ENCODE measurements at places on chromosomes 16 and 17.

GRCh38 chr16:48681520-48681919, 71.5 kb upstream of the N4BP1 start:
- no peak for DNase-seq

- DNase-seq, result no peak
Observed at GRCh38 chr16:15790458-15790857, 66.4 kb downstream of the MYH11 start.

GRCh38 chr16:3732171-3732570, 14.8 kb upstream of the TRAP1 start:
- no peak for DNase-seq

DNA sequence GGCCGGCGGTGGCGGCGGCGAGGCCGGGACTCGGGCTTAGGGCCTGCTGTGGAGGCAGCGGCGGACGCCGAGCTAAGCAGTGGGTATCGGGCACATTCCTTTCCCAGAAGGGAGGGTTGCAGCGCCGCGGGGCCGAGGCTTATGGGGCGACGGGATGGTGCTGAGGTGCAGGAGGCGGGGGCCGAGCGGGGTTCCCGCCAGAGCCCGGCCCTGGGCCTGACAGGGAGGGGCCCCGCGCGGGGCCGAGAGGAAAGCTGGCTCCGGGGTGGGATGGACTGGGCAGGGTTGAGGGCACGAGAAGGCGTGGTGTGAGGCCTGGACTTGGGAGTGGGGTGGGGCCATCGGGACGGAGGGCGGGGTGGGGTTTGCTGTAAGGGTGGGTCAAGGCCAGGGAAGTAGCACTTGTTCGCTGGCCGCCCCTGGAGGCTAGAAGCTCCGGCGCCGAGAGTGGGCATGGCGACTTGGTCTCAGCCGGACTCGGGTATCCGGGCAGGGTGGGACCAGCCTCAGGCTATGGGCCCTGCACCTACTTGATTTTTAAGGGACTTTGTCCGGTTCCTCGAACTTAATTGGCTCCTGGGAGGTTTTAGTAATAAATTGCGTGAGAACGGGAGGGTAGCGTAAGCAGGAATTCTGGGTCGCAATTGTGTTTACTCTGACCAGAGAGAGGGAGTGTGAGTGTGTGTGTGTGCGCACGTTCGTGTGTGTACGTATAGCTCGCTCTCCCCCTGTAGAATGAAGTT, 396 bp downstream of the NFE2L1 start:
- DNase-seq, result no peak

- DNase-seq, result no peak
Observed at GRCh38 chr16:26118575-26118974, 426.8 kb downstream of the HS3ST4 start.

DNA sequence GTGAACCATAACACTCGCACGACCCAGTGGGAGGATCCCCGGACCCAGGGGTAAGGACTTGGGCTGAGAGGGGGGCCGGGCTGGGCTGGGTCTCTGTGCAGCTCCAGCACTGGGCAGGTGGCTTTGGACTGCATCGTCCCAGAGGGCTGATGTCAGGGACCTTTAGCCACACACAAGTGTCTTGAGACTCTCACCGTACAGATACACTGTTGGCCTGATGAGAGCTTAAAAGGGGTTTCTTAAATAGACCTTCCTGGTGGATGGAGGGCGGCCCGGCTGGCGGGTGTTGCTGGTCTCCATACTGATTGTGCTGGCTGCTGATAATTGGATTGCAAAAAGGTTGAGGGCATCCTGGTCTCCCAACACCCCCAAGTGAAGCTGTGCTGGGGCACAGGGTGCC, 21.7 kb upstream of the CLEC18A start:
- DNase-seq, result no peak

DNA sequence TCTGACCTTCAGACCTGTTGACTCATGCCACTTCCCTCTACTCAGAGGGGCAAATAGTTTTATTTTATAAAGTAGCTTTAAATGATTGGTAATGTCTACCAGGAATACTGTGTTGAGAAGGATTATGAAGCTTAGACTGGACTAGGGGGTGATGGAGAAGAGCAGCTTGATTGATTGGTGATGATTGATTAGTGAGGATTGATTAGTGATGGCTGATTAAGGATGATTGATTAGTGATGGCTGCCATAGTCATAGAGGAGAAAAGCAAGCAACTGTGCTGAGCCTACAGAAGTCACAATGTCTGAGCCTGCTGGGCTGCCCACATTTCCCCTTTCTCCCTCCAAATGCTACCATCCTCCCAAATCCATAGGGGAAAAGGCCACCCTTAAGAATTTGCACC, 206.8 kb upstream of the SALL1 start:
- DNase-seq, result no peak

- no peak for DNase-seq
Observed at GRCh38 chr16:87209808-87210512, 107.2 kb downstream of the C16orf95 start.

GRCh38 chr16:83651871-83652270, 155.9 kb upstream of the HSBP1 start:
- DNase-seq, result no peak

DNA sequence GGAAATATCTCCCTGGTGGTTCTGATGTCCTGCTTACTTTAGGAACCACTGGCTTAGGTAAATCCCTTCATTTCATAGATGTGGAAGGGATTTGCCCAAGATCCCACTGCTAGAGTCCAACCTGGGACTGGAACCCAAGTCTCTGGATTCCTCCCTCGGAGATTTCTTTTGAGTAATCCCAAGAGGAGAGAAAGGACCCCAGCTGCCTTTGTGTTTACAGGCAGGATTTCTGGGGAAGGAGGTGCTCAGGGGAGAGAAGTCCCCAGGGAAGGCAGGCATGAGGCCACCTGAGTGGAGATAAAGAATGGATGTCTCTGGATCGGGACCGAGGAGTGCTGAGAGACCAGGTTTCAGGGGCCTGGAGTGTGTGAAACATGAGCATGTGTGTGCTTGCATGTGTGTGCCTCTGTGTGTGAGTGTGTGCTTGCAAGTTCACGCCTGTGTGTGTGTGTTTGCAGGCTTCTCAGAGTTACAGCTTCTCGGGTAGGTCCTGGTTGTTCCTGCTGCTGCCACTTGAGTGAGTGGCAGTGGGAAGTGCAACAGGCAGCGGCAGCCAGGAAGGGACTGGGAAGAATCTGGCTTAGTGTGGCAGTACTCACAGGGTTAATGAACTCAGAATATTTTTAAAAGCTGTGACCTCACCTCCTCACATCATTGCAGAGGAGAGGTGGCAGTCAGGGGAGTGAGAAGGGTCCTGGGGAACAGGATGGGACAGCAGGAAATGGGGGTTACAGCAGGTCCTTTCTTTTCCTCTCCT, 2.2 kb downstream of the KCNH6 start:
- DNase-seq, result no peak

GRCh38 chr16:27779641-27780164, 229.8 kb downstream of the KATNIP start:
- no peak for DNase-seq

DNA sequence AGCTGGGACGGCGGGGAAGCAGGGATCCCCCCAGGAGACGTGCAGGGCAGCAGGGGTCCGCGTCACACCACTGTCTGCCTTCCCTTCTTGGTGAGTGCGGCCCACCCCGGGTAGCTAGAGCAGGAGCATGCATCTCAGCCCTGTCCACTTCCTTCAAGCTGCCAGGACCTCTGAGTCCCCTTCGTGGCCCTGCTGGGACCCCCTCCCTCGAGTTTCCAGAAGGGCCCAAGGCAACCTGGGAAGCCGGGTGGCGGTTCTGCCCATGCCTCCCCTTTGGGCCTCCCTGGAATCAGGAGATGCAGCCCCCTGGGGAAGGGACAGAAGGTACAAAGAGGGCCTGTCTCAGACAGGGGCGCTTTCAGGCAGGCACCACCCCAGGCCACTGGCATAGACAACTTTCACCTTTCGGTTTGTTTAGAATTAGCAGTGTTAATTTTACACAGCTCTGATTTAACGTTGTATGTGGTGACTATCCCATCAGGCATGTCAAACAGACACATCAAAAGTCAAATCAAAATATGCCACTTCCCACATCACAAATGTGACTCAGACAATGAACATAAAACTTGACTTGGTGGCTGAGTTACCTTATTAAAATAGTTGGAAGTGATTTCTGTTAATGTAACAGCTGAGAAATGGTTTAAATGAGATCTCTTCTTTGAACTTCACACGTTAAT, 94.5 kb upstream of the METRNL start:
- no peak for DNase-seq

- DNase-seq, result no peak
Observed at GRCh38 chr17:47720196-47720595, 12.8 kb upstream of the TBX21 start.

GRCh38 chr17:45305530-45306087, 11.2 kb downstream of the MAP3K14 start:
- DNase-seq, result no peak

DNA sequence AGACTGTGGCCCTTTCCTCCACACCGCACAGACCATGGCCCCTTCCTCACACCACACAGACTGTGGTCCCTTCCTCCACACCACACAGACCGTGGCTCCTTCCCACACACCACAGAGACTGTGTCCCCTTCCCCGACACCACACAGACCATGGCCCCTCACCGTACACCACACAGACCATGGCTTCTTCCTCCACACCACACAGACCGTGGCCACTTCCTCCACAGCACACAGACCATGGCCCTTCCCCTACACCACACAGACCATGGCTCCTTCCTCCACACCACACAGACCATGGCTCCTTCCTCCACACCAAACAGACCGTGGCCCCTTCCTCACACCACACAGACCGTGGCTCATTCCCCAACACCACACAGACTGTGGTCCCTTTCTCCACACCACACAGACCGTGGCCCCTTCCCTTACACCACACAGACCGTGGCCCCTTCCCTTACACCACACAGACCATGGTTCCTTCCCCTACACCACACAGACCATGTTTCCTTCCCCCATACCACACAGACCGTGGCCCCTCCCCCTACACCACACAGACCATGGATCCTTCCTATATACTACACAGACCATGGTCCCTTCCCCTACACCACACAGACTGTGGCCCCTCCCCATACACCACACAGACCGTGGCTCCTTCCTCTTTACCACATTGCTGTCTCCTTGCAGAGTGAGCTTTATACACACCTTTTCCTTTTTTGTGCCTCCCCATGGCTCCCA, 297.5 kb upstream of the FOXF1 start:
- DNase-seq, result no peak

- no peak for DNase-seq
Observed at GRCh38 chr17:74877592-74878548, 5.1 kb upstream of the FDXR start.

- DNase-seq, result no peak
Observed at GRCh38 chr17:52419229-52419641, 260.7 kb upstream of the CA10 start.

DNA sequence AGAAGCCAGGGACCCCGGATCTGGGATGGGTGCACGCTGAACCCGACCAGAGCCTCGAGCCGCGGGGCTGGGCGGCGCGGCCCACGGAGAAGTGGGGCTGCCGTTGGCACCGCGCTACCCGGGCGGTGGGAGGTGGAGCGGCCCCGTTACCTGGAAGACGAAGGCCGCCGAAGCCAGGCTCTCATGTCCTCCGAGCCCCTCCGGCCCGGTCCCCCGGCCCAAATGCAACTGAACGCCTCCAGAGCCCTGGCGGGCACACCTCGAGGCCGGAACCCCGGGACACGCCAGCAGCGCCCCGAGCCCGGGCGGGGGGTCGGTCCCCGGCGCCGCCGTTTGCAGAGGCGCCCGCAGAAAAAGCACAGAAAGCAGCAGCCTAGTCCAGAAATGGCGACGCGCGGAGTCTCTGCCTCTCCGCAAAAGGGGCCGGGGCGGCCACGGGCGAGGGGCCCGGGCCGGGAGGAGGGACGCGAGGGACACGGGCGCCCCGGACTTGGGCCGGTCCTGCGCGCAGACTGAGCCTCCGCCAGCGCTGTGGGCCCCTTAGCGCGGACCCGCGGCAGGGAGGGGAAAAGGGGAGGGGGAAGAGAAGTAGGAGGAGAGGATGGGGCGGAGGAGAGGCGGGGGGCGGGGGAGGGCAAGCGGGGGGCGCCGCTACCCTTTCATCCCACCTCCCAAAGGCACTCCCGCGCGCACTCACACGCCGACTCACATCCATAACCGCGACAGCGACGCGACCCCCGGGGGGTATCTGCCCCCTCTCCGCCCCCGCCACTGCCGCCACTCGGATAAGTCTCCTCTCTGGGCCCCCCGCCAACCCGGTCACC, 1.4 kb downstream of the AXIN2 start:
- DNase-seq, result no peak

- no peak for DNase-seq
Observed at GRCh38 chr16:81036751-81037350, 1.2 kb downstream of the ATMIN start.

GRCh38 chr17:65131946-65132345, 5.2 kb upstream of the RGS9 start:
- no peak for DNase-seq

- DNase-seq, result no peak
Observed at GRCh38 chr17:82050761-82051641, 610 bp downstream of the RFNG start.

GRCh38 chr17:15287538-15288267, 22.6 kb upstream of the PMP22 start:
- no peak for DNase-seq

DNA sequence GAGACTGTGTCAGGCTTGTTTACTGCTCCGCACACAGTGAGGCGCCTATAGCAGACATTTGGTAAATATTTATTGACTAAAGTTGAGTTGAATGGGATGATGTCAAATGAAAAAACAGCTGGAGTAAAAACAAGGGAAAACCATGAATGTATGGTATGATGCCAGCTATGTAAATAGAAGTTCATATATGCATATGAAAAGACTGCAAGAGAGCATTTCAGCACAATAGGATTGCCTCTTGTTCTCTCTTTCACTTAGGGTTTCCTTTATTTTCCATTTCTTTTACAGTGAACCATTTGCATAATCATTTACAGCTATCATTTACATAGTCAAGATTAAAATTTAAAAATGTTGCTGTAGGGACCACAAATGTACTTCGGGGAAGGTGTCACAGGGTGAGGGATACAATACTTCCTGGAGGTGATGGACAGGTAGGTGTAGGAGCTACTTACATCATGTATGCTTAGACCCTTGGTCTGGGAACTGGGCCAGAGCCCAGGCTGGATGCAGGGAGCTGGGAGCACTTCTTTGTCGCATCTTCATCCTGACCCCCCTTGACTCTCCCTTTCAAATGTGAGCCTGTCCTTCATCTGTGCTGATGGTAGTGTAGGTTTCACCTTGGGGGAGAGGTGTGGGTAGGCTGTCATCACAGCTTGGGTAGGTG, 113.3 kb downstream of the UTP18 start:
- DNase-seq, result no peak

- no peak for DNase-seq
Observed at GRCh38 chr17:51913491-51914205, 244.9 kb downstream of the CA10 start.

DNA sequence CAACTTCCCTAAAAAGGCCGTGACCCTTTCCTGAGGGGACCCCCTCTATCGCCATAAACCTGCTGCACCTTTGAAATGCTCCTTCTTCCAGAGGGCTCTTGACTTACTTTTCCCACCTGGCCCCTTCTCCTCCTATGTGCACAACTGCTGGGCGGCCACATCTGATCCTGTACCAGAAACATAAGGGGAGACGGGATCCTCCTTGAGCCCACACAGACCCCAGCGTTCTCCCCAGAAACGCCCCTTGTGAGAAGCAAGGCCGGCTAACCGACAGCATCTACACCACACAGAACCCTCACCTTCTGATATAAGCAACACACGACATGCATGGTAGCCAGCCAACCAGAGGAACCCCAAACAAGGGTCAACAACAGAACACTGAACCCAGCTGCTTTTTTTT, 14.2 kb upstream of the MNT start:
- no peak for DNase-seq
